ENCODE measurements at places on chromosomes 5 and 9. TPM values are rescaled to one million over a fixed set of nuclear protein-coding genes. Genes with fewer than 3 reads are reported as not detected.

GRCh38 chr5:138011991-138012390, 20.9 kb downstream of the FAM13B start:
- peak; percentile 20 for DNase-seq

The FBP2 gene
- total RNA-seq = not detected

DNA sequence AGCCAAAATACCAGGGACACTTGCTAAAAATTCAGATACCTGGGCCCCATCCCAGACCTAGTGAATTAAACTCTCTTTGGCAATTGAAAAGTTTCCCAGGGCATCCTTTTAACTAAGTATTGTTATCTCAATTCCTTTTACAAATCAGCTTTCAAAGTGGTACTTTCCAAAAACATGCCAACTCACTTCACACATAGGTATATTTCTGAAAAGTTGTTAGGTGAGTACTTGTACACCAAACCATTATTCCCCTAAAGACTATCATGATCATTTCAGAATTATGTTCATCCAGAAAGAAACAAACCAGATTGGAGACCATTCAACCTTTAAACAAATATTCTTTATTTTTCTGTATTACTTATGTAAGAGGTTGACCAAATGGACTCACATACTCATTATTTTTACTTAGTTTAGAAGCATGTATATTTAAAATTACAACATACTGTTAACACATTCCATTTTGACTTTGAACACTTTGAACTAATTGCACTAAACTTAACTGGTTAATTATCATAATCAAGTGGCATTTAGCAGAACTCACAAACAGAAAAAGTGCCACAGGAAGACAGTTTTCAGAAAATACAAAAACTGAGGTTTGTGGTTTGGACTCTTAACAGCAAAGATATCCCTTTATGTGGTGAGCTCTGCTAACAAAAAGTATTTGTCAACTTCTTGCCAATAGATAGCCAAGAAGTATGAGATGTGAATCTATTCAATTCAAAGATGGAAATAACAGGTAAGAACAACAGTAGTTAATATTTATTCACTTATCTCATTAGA, 40.7 kb downstream of the KIAA0825 start:
- DNase-seq = no peak

DNA sequence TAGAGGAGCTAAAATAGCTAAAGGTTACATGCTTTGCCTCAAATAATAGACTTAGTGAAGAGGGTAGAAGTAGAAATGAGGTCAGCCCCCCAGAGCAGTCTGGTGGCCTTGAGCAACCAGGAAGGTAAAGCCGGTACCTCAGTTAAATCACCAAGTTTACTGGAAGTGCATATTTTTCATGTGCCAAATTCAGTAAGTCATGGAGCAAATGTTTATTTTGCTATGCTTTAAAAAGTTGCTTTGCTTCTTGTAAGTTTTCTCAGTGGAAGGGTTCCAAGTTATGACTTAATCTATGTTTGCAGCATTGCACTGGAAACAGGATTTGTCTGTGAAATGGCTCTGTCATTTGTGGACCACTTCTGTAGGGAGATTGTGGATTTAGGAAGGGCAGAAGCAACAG, 256.7 kb downstream of the ARRDC3 start:
- no peak for DNase-seq

The FAM169A gene
- 6.6 TPM for total RNA-seq

The PRDM9 gene
- total RNA-seq = not detected

DNA sequence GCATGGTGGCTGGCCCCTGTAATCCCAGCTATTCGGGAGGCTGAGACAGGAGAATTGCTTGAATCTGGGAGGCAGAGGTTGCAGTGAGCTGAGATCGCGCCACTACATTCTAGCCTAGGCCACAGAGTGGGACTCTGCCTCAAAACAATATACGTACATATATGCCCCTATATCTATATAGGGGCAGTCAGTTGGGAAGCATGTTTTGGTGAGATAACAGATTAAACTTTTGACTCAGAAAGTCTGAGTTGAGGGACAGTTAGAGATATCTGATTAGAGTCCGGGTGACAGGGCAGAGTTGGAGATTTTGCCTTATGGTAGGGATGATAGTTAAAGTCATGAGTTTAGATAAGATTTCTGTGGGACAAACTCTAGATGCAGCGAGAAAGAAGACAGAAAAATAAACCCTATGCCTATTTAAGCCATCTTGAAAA, 71.8 kb upstream of the ALDH1A1 start:
- no peak for DNase-seq

GRCh38 chr9:108316630-108317029, 539.2 kb downstream of the ACTL7B start:
- no peak for DNase-seq

The ATP10B gene
- total RNA-seq = not detected

DNA sequence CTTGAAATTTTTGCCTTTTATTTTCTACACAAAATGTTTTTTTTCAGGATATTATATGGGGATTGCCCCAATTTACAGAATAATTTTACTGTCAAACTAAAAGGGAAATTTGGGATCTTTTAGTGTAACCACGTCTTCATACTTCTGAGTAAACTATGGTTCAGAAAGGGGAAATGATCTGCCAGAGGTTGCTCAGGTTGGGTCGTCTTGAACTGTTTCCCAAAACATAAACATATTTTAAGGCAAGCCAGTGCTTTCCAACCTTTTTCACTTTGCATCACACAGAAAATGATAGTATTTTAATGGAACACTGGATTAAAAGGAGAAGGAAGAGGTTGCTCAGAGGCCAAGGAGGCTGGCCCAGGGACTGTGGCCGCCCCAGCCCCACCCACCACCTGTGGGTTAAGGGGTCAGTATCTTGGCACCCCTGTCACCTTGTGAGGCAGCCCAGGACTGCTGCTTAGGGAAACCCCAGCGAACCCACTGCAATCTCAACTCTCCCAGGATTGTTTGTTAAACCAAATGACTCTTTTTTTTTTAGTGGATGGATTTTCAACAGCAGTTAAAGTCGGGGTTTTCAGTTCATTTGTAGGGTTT, 142.7 kb upstream of the DHFR start:
- no peak for DNase-seq

- peak; percentile 76 for DNase-seq
Measured at GRCh38 chr5:179763215-179763945, 30.4 kb upstream of the LTC4S start.
